ENCODE measurements at places on chromosomes 16 and 17.

DNA sequence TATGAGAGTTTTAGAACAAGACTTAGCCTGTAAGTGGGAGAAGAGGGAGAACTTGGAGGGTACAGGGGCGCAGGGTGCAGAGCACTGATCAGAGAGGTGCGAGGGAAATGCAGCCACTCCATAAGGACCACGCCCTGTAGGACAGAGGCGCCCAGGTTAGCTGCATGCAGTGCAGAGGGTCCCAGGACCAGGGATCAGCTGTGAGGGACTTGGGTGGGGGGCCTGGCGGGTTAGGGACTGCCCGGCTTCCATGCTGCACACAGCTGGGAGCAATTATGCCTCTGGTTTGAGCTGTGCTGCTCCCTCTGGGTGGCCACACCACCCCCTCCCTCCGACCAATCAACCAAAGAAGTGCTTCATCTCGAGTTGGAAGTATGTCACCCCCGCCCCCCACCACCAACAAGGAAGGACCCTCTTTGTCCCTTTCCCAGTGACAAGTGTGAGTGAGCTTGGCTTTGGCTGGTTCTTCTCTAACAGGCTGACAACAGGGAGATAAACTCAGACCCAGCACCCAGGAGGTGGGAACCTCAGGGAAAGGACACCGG lies 22.2 kb upstream of the CLEC18A start:
- no peak for DNase-seq

GRCh38 chr16:27729516-27730304 lies 179.8 kb downstream of the KATNIP start:
- no peak for DNase-seq

DNA sequence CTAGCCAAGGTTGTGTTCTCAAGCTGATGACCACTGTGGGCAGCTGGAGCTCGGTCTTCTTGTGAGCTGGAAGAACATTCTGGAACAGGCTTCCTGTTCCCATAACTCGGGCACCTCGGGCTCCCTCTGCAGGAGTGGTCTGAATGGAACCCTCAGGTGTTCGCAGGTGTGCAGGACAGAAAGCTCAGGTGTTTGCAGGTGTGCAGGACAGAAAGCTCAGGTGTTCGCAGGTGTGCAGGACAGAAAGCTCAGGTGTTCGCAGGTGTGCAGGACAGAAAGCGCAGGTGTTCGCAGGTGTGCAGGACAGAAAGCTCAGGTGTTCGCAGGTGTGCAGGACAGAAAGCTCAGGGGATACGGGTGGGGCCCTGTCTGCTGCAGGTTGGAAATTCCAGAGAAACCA lies 109.0 kb upstream of the CACNG5 start:
- DNase-seq = no peak

DNA sequence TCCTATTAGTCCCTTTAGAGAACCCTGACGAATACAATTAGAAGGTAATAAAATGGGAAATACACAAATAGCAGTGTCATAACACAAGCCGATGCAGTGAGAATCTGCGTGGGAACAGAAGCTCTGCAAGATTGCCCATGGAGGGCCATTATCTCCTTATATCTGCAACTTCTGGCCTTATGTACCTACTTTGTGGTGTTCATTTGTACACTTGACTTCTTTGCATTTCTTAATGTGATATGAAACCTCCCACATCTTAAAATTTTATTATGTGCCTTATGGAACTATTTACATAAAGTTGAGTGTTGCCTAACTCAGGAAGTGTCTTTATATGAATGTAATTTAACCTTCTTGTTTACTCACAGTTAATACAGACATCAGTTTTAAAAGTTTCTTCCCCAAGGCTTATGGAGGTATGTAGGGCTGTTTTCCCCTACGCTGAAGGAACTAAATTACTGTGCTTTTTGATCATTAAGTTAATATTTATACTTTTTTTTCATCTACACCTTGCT lies 10.1 kb upstream of the TANC2 start:
- no peak for DNase-seq

- no peak for DNase-seq
These were observed 1.4 kb upstream of the RHBDL3 start for GRCh38 chr17:32264140-32264799.

DNA sequence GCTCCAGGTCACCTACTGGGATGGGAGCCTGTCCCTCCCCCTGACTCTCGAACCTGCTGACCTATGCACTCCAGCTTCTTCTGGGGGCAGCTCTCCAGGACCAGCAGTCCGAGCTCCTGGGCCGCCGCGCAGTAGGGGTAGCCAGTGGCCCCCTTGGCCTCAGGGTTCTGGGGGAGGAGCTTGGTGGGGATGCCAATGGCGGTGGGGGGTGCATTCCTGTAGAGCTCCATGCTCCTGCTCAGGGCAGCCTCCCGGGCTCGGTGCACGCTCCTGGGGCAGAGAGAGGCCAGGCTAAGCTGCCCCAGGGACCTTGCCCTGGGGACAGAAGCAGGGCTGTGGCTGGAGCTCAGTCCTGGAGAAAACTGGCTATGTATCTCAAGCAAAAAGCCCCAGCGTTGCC lies 7.7 kb upstream of the SPATA2L start:
- no peak for DNase-seq

All from astrocyte of the hippocampus (primary cell).